DMS 273 treated with DMSO at 0.1 percent for 48 hours (cell line): ENCODE measurements at places on chromosomes 12 and 14.

DNA sequence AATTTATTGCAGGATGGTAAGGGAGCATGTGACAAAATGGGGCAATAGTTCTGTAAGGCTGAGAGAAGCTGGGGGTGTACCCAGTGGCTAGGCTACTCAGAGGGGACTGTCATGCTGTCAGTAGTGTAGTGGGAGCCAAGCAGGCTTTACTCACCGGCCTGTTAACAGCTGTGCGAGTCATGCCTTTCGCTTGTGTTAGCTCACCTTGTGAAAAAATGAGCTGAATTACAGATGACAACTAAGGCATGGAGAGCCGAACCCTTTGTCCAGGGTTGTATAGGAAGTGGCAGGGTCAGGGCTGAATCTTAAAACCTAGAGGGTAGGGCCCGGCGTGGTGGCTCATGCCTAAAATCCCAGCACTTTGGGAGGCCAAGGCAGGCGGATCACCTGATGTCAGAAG is 37.9 kb downstream of the SH2B3 start:
- DNase-seq, result no peak

DNA sequence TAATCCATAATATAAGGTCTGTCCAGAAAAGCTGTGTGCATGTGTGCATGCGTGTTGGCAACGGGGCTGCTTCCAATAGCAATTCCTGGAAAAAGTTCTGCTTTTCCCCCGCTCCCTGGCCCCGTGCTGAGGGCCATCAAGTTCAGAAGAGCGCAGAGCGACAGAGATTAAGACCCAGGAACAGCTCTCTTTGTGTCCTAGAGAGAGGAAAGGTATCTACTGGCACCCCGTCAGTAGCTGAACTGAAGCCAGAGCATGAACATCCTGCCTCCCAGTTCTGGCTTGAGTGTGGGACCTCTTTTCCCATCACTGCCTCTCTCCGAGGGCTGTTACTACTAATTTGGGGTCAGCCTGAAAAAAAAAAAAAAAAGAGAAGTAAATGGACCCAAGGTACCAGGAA is 15.5 kb downstream of the HDAC7 start:
- DNase-seq, result no peak

DNA sequence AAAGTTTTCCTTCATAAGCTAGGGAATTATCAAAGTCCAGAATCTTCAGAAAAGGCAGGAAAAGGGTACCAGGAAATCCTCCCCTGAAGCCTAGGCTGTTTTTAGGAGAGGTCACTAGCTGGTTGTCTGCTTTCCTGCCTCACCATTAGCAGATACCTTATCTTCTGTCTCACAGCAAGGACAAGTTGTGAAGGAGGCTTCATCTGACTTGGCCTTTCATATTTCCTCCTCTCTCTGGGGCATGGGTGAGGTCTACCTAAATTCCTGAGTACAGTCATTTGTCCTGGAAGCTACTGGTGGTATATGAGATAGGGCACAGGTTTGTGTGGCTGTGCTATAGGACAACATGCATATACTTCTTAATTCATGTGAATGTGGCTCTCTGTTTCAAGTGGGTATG is 2.3 kb downstream of the FOXJ2 start:
- DNase-seq, result no peak

DNA sequence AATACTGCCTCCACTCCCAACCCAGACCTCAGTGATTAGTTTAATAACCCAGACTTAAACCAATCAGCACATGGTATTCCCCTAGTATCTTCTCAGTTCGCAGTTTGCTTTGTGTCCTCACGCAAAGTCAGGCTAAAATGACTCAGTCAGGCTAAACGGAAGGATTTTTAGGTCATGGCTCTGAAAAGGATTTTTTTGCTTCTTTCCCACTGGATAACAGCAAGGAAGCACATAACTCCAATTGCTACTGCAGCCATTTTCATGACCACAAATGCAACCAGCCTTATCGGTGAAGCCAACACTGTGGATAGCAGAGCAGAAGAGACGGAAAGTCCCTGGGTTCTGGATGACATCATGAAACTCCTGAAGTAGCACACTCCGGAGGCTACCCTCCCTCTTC is 67.7 kb downstream of the ZC3H14 start:
- DNase-seq, result no peak

DNA sequence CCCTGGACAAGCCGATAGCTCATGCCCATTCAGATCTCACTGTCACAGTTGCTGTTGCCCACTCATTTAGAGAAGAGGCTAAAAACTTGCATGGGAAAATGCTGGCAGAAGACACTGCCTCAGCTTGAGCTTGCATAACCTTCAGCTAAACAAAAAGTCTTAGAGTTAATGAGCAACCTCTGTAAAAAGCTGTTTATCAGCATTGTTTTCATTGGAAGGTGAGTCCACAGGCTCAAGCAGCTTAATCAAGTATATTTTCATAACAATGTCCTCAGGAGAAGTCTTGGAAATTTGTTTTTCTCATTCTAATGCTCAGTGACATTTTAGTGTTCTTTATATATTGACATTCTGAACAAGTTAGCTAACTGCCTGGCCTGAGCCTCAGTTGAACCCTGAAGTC is 872.9 kb downstream of the TMTC2 start:
- no peak for DNase-seq

GRCh38 chr14:84646786-84647500 is 883.0 kb upstream of the FLRT2 start:
- DNase-seq, result no peak

DNA sequence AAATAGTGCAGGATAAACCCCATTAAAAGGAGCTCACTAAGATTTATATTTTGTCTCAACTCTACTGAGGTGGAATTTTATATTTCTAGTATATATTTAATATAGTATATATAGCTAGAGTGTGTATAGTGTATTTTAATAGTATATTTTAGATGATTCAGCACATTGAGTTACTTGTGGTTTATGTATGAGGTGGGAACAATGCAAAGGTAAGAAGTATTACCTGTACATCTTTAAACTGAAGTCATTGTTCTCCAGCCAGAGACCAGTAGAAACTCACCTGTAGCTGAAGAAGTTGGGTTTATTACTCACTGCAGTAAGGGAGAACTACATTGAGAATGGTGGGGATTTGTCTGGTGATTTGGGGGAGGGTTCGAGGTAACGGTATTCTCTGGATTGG is 15.9 kb downstream of the ETNK1 start:
- no peak for DNase-seq

DNA sequence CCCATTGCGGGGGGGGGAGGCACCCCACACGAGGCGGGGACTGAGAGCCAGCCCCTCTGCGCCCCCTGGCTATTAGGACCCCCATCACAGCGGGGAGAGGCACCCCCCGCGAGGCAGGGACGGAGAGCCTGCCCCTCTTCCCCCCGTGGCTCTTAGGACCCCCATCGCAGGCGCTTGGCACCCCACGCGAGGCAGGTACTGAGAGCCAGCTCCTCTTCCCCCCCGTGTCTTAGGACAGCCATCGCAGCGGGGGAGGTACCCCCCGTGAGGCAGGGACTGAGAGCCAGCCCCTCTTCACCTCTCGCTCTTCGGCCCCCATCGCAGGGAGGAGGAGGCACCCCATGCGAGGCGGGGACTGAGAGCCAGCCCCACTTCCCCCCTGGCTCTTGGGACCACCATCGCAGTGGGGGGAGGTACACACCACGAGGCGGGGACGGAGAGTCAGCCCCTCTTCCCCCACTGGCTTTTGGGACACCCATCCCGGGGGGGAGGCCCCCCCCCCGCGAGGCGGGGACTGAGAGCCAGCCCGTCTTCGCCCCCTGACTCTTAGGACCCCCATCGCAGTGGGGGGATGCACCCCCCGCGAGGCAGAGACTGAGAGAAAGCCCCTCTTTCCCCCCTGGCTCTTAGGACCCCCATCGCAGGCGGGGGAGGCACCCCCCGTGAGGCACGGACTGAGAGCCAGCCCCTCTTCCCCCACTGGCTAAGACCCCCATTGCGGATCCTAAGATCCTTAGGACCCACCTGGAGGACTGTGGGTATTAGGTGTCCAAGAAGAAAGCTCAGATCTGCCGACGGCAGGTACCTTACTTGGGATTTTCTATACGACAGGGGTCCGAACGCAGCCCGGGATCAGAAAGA is 198.6 kb upstream of the PZP start:
- DNase-seq, result no peak

- no peak for DNase-seq
Measured at GRCh38 chr14:65015391-65015790, 28.7 kb downstream of the FNTB start.

DNA sequence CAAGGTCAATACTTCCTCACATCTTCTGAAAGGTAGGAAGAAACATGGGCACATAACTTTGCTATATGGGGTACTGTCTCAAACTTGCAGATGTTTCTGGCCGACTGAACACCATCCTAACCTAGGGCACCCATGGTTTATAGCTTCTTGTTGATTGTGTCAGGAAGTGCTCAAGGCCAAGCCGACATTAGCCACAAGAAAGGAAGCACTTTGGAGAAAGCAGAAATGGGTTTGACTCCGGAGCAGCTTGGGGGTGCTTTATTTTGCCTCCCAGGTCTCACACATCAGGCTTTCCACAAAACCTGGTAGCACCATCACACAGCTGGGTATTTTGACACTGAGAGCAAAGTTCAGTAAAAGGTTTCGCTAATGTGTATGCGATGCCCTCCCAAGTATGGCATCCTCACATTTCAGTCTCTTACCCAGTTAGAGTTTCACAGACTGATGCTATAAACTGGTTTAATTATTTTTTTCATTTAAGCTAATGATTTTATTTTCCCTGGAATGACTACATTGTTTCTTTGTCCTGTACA is 25.2 kb upstream of the BHLHE41 start:
- DNase-seq, result no peak

GRCh38 chr14:100381395-100382105 is 58.4 kb downstream of the SLC25A47 start:
- DNase-seq, result no peak

- no peak for DNase-seq
Measured at GRCh38 chr14:95360828-95361227, 41.1 kb upstream of the CLMN start.

GRCh38 chr12:52245259-52245961 is 12.4 kb downstream of the KRT7 start:
- DNase-seq, result no peak

DNA sequence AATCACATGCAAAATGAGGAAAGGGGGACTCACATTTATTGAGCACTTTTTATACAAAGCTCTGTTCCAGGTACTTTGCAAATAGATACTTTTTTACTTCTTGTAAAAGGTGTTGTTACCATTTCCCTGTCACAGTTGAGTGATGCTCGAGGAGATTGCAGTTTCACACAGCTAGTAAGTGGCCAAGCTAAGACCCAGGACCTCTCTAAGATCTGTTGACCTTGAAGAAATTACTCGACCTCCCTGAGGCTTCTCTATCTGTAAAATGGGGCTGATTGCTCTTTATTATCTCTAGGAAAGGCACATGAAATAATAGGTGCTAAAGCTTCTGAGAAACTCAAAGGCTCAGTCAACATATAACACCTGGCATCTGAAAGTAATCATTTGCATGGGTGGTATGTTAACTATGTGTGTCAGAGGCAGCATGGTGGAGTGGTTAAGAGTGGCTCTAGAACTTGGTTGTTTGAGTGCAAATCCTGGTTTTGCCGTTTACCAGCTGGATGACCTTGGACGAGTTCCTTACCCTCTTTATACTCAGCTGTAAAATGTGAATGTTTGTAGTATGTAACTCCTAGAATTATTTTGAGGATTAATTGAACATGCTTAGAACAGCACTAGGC is 41.5 kb downstream of the IFT81 start:
- no peak for DNase-seq

- DNase-seq, result no peak
Measured at GRCh38 chr14:53054457-53054856, 98.7 kb downstream of the DDHD1 start.

GRCh38 chr14:75783184-75783583 is 122.1 kb downstream of the TTLL5 start:
- no peak for DNase-seq

DNA sequence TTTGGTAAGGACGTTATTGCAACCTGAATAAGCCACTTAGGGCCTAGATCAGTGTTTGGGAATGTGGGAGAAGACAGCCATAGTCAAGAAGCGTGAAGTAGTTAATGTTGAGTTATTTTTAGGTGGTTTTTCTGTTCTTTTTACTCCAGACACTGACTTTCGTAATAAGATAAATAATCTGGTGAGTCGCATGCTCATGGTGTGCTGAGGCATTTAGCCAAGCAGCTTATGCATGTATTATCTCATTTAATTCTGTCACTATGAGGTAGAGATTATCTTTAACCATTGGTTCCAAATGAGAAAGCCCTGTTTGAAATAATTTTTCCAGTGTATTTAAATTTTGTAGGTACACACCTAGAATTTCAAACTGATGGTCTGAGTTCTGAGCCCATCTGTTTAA is 67.3 kb downstream of the RCOR1 start:
- no peak for DNase-seq

GRCh38 chr12:94127239-94128131 is 20.9 kb upstream of the PLXNC1 start:
- no peak for DNase-seq

DNA sequence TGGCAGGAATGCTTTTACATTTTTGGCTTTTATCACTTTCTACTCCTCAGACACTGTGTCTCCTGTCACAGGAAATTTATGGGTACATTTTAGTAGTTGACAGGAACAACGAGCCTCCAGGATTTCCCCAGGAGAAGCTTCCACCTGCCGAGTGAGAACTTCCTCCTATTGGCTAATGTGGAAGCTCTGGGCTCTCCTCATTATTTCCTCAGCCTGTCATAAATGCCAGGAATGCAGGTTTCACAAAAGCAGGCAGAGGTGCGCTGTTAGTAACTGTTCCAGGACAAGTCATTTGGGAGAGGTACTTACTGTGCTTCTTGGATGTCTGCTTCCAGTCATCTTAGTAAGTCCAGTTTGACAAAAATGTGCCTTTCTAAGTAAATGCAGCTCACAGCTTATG is 19.1 kb upstream of the DCP1B start:
- DNase-seq, result no peak

DNA sequence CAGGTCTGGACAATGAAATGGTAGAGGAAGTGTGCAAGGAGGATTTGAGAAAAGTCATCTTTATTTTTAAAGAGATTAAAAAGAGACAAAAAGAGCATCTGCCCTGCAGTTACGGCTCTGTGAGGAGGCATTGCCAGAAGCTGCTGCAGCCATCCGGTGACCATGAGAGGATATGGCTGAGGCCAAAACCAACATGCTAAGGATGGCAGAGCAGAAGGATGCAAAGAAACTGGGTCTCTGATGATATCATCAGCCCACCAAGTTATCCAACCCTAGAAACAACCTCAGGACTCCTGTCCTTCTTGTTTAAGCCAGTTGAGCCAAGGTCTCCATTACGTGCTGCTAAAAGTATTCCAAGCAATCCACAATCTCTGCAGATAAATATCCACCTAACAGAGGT is 48.0 kb upstream of the CCND2 start:
- DNase-seq, result no peak

- no peak for DNase-seq
Measured at GRCh38 chr12:76627346-76628135, 68.0 kb upstream of the OSBPL8 start.

GRCh38 chr12:76374386-76375020 is 26.3 kb upstream of the BBS10 start:
- DNase-seq, result no peak
